HuH-7 (cell line): ENCODE measurements at places on chromosomes 6 and 20.

DNA sequence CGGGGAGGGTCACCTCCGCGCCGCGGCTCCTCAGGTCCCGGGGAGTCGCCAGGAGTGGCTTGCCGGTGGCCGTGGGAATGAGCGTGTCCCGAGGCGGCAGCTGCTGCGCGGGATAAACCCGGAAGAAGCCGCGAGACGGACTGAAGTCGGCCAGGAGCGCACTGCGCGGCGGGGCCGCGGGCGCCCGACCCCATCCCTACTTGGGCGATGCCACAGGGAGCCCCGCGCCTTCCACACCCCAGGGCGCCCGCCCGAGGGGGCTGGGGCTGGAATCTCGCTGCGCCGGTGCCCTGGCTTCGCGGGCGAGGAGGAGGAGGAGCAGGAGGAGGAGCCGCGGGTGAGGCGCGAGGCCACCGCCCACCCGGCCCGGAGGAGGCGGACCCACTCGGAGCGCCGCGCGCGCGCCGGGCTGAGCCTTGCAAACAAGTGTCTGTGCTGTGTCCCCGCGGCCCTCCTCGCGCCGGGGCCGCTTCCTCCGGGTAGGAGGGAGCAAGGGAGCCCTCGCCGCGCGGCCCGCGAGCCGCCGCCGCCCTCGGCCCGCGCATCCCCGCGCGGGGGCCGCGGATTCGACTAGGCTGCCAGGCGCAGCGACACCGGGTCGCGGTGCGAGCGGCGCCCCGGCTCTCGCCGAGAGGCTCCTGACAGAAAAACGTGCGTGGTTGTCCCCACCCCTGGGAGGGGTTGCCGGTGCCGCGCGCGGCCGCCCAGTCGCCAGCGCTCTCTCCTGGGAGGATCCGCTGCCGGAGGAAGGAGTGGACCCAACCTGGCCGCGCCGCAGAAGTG lies at the start of gene ZDHHC14:
Gene ZDHHC14 (plus strand): TSS at position 412 of the 783 bp plus-strand sequence.
- DNase-seq: peak; percentile 89

DNA sequence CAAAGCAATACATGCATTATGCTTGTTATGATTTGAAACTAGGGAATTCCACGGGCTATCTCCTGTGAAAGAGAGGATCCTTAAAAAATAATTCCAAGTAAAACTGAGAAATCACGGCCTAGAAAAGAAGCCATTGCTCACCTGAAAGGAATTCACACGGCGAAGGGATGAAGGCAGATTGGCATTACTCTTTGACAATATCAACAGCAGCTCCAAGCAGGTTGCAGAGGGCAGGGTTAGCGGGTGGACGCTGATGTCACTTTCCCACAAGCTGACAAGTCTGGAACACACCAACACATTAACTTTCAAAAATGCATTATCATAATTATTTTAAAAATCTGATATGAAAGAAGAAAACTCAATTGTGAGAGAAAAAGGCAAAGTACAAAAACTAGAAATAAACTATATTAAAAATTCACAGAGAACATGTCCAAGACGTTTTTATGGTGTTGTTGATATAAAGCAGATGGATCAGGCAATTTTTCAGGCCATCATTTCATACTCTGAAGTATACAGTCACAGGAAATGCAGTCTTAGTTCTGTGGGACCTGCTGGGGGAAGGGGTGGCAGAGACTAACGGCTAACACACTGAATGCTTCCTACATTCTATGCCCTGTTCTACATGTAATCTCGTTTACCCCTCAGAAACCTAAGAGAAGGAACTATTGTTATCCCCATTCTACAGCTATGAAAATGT lies 108.3 kb downstream of the UBE3D start:
- no peak for DNase-seq

DNA sequence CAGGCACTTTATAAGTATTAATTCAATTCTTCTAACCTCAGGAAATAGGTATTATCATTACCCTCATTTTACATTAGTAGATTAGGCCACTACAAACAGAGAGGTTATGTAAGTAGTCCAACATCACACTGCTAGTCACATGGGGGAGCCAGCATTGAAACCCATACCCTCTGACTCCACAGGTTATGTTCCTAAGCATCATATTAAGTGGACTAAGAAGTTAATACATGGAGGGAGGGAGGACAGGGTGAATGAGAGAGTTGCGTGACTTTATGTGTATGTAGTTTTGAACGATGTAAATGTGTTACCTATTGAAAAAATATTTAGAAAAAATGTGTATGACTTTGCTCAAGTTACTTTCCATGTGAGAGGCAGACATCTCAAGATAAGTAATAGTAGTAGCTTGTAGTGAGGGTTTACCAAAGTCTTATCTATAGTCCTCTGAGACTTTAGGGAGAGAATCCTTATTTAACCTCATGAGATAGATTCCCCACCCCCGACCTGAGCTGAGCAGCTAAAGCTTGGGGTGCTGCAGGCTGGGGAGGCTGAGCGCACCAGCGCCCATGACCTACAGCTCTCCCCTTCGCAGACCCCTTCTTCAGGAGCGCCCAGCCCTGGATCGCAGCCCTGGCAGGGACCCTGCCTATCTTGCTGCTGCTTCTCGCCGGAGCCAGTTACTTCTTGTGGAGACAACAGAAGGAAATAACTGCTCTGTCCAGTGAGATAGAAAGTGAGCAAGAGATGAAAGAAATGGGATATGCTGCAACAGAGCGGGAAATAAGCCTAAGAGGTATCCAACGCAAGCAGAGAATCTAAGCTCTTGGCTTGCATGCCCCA lies 7.5 kb downstream of the BTN3A2 start:
- no peak for DNase-seq

GRCh38 chr6:85945459-85946185 lies 302.9 kb upstream of the SYNCRIP start:
- no peak for DNase-seq

- no peak for DNase-seq
Observed at GRCh38 chr6:144334150-144334708, 49.1 kb downstream of the UTRN start.

- no peak for DNase-seq
Observed at GRCh38 chr6:41366150-41366549, 30.7 kb downstream of the NCR2 start.
